ENCODE measurements at places on chromosomes 13 and 19.

DNA sequence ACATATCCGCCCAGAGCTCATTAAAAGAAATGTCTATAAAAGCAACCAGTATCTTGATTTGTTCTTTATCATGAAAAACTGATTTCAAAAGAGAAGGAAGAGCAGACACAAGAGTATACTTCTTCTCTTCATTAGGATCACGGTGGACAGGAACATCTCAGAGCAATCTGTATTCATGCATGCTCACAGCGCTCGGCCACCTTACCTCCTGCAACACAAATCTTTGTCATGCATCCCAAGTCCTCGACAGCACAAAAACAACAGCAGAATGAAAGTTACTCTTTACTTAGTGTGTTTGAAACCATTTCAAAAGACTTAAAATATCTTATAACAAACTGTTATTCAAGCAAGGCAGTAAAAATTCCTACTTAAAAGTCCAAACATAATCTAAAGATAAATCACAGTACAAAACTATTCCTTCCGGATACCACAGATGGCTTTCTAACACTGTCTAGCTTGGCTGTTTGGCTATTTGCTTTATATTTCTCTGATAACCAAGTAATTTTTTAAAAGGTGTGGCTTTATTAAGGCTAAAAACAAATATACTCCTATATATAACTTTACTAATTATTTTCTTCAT lies 174.5 kb downstream of the TBC1D4 start:
- no peak for DNase-seq

- no peak for DNase-seq
These were observed 222.4 kb downstream of the UQCRFS1 start for GRCh38 chr19:28990522-28990921.

DNA sequence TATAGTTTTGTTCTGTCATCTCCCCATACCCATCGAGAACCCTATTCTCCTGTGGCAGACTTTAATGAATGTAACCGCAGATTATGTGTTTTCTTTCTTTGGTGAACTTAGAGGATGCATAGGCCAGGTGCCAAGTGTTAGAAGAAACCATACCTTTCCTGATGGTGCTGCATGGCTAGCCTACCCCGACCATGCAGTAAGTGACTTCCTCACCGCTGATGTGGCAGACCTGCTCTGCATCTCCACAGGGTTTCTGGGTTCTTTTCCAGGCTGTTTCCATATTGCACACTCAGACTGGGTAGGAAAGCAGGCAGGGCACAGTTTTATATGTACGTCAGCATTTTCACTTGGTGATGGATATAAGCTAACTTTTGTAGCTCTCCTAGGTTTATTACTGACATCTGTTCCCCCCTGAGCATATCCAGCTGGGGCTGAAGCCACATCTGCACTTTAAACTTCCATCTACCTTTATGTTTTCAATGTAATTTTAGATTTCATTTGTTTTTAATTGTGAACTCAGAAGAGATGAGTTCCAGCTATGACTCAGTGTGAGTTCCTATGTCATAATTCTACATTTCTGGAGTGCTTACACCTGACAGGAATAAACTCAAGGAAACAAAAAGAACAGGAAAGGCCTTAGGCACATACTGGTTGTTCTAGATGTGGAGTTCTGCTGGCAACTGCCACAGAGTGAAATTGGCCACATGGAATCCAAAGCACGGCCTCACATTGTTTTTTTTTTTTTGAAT lies 42.3 kb downstream of the LRCH1 start:
- no peak for DNase-seq

DNA sequence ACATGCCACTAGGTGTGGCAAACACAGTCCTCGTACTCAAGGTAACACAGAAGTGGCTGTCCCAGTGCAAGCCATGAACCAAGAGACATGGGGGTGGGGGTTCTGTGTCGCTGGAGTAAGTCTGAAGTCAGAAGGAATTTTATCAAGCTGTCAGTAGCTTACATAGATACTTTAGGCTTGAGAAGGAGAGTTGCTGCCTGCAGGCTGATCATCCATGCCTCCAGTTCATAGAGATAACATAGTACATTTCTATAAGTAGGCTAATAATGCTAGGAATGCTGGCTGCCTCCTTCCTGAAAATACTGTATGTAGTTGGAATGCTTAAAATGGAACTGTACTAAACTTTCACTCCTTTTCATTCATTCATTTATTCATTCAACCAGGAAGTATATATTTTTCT lies 70.1 kb downstream of the CAB39L start:
- no peak for DNase-seq

DNA sequence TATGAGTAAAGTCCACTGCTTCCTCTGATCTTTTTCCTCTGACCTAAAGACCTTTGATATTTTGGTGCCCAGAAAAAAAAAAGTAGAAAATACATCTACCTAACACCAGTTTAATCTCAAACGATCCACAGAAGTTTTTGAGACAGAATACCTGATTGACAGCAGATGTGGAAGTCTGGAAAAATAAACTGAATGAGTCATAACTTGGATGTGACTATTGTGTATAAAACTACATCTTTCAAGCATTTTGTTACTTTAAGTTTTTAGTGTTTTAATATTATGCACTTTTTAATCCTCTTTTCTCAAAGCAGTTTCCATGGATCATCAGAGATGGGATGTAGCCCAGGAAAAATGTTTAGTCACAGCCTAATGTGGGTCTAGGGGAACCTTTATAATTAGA lies 216.1 kb downstream of the SLITRK1 start:
- DNase-seq = no peak

DNA sequence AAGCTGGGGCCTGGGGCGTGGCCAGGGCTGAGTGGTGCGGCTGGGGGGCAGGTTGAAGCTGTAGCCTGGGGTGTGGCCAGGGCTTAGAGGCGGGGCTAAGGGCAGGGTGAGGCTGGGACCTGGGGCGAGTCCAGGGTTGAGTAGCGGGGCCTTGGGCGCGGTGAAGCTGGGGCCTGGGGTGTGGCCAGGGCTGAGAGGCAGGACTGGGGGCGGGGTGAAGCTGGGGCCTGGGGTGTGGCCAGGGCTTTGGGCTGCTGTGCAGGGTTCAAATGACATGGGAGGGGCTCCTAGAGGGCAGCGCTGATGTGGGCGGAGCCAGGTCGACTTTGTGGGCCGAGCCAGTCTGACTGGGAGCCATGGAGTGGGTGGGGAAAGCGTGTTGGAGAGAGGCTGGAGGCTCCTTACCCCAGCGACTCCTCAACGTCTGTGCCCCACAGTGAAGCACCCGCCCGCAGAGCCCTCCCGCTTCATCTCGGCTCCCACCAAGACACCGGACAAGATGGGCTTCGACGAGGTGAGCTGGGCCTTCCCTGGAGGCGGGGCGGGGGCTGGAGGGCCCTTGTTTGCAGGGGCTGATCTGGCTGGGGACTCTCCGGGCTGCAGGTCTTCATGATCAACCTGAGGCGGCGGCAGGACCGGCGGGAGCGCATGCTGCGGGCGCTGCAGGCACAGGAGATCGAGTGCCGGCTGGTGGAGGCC lies 21.5 kb downstream of the COLGALT1 start:
- DNase-seq = no peak

DNA sequence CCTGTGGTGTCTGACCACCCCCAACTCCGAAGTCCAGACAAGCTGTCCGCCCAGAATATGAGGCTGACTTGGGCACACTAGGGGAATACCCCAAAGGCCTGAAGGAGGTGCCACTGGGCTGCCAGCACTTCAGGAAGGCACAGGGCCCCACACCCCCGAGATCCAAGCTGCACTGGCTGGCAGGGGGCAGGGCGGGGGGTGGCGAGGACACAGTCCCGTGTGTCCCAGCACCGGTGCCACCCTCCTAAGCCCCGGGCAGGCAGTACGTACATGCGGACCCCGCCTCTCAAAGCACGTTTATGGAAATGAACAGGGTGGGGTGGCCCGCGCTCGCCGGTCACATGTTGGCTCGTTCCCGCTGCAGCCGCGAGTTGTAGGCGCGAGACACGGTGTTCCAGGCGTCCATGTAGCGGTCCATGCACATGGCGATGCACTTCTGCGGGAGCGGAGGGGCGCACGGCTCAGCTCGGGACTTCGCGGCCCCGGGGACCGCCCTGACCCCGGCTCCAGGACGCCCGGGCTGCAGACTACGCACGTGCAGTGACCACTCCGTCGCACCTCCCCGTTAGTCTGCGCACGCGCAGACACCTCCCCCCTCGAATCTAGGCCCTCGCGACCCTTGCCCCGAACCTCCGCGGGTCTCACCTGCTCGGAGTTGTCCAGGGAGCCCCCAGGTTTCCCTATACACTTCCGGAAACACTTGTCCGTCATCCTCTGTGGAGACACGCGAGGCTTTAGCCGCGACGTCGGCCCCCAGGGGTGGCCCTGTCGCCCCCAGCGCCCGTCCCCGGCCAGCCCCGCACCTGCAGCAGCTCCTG lies 566 bp downstream of the TIMM13 start:
- DNase-seq = no peak

GRCh38 chr19:8503510-8503909 lies 1.1 kb upstream of the PRAM1 start:
- DNase-seq = no peak

DNA sequence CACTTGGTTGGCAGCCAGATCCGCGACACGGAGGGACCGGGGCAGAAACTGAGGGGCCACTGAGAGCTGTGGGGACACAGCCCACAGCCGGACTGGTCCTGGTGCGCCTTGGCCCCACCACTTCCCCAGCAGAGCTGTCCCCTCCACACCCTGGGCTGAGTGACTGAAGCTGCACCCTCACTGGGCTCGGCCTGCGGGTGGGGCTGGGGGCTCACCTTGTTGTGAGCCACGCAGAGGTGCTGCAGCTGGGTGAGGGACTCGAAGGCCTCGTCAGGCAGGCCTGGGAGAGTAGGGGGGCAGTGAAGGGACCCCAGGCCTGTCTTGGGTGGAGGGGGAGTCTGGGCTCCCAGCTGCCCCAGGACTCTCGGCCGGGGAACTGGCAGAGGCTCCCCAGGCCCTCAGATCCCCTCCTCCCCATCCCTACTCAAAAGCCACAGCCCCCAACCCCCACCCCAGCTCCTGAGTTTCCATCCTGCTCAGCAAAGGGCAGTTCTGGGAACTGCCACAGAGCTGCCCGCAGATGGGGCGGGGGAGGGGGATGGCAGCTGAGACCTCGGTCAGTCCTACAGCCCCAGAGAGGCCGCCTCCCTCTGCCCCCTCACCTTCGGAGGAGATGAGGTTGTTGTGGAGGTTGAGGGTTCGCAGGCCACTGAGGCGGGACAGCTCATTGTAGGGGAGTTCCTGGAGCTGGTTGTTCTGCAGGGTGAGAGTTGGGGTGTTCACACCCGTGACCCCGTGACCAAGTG lies 2.3 kb downstream of the PODNL1 start:
- no peak for DNase-seq

DNA sequence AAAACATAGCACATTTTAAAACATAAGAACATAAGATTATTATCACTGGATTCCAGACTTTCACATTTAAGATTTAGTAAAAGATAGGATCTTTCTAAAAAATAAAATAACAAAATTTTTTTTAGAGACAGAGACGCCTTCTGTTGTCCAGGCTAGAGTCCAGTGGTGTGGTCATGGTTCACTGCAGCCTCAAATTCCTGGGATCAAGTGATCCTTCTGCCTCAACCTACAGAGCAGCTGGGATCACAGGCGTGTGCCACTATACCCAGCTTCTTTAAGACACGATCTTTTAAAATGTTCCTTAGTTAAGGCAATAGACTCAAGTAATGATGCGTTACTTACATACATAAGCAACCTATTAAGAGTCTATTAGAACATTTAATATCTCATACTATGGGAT lies 32.7 kb downstream of the ALG5 start:
- no peak for DNase-seq

- peak; percentile 3 for DNase-seq
These were observed 69.2 kb downstream of the ZNF100 start for GRCh38 chr19:21698215-21698614.

DNA sequence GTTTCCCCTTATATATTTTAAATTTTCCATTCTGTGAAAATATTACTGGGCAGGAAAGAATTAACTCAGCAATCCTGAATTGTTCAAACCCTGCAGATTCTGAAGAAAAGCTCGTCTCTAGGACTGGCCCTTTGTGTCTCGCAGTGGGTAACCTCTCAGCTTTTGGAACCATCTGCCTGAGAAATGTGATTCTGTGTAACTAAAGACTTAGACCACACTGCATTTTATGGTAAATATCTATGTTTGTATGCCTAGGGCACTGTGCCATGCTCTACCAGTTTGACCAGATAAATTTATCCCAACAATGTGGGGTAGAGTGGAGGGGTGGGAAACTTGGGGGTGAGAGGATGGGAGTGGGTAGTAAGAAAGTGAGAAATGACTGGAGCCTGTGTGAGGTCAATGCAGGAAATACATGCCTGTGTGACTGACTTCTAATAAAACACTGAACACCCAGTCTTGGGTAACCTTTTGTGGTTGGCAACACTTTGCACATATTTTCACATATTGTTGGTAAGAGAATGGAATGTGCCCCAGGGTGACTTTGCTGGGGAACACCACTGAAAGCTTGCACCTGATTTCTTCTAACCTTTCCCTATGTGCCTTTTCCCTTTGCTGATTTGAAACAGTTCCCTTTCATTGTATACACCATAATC lies 1181.9 kb downstream of the OLFM4 start:
- no peak for DNase-seq

DNA sequence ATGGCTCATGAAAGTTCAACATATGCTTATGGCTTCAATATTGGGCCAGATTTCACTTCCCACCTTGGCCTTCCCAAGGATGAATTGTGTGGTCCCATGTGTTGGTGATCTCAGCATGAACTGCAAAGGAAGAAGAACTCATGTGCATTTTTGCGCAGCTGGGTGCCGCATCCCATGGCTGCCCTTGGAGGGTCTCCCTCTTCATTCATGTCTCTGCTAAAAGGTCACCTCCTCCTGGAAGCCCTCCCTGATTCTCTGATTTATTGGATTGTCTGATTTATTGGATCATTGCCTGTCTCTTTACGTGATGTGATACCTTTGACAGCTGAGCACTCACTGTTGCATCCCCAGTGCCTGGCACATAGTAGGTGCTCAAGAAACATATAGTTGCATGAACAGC lies 1.7 kb upstream of the CYP4F8 start:
- DNase-seq = no peak

DNA sequence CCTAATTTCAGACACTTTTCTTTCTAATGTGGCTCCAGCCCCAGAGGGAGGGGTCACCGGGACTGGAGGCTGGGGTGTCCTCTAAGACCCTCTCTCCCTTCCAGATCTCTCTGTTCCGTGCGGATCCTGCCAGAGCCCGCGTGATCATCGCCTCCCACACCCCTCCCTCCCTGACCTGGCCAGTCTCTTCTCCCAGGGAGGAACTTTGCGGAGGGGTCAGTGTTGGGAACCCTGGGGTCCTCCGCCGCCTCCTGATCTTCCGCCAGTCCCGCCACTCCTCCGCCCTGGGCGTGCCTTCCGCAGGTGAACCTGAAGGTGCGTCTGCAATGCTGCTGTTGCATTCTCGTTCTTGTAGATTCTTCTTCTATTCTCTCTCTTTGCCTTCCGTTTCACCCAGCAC lies 9.1 kb downstream of the SOX21 start:
- DNase-seq = no peak

Measured in globus pallidus (tissue), 1 donor.